ENCODE measurements at places on chromosomes 2 and 18.

GRCh38 chr2:230410861-230411569, 5.0 kb upstream of the SP100 start:
- no peak for DNase-seq

- no peak for DNase-seq
Observed at GRCh38 chr2:57549642-57550102, 496.9 kb upstream of the VRK2 start.

GRCh38 chr18:24319757-24320156, 77.9 kb downstream of the OSBPL1A start:
- DNase-seq: no peak

- DNase-seq: peak; percentile 24
Observed at GRCh38 chr18:657311-658000, at the start of gene TYMS. TYMS (plus strand) TSS chr18:657653; CDS start chr18:657743, 90 bp downstream.

- DNase-seq: no peak
Observed at GRCh38 chr18:31634331-31634713, 42.6 kb downstream of the TTR start.

DNA sequence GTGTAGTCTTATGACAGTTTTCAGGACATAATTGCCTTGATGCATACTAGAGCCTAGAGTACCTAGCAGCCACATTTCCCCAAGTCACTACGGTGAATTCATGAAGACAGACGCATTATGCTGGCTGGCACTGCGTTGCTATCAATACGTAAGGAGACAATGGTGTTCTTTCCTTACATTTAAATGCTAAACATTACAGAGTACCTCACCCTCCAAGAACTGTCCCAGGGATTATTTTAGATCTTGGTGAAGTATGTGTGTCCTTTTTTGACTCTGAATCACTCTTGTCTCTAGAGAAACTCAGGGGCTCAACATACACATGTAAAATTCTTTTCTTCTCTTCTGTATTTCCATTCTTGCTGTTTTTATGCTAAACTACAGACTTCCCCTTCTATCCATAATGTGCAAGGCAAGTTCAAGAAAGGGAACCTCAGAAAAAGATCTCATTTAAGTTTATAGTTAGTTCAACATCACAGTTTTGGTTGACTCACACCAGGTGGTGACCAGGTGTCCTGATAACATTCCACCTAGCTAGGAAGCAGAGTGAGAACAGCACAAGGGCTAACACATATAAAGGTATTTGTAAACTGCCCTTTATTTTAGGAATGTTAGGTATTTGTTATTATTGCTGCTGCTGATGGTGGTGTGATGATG, 212.4 kb upstream of the HNRNPA3 start:
- DNase-seq: no peak

DNA sequence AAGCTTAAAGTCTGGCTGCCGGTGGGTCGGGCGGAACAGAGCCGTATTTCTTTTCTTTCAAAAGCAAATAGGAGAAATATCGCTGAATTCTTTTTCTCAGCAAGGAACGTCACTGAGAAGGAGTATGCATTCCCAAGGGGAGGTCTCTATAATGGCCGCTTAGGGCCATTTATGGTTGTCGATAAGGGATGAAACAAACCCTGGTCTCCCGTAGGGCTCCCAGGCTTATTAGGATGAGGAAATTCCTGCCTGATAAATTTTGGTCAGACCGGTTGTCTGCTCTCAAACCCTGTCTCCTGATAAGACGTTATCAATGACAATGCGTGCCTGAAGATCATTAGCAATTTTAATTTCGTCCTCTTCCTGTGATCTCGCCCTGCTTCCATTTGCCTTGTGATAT, 227.7 kb upstream of the ZEB2 start:
- no peak for DNase-seq

DNA sequence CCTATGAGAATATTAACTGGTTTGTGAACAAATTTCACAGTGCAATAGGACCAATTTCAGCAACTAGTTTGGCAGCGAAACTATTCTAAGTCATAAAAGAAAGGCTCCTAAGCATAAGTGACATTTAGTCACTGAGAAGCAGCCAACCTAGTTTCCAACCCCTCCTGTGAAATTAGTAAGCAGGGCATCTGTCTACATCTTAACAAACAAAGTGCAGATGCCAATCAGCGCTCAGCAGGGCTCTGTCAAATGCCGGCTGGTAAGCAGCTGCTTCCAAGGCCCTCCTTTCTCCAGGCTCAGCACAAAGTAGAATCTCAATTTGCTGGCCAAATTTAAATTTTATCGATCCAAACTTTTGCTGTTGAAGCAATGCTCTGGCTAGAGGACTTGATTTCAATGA, 124.7 kb downstream of the ICOS start:
- DNase-seq: no peak

GRCh38 chr2:159497256-159497655, 119.1 kb downstream of the BAZ2B start:
- no peak for DNase-seq

- DNase-seq: no peak
Observed at GRCh38 chr18:10442551-10442971, 11.9 kb upstream of the APCDD1 start.

DNA sequence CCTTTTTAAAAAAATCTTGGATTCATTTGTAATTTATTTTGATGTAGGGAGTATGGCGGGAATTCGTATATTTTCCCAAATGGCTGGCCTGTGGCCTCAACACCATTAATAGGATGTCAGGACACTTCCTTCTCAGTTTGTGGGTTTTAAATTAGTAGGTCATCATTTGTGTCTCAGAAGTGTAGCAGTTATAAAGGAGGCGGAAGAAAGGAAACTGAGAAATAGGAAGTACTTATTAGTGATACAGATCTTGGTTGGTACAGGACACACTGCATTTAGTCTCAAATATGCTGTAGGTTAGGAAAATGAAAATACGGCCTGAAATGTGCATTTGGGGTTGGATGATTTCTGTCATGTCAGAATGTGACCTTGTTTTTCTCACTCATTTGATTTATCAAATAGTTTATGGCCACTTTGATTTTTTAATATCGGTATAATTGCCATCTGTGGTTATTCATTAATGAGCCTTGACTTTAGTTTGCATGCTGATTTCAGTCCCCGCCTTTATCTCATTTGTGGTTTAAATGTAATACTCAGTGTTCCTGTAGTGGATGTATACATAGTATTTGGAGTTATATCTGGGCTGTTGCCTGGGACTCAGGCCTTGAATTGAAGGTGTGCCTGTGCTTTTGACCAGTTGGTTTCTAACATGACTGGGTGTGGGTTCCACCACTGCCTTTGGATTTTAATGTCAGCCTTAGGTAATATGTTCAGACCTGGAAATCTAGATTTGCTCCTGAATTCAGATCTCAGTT, 31.4 kb downstream of the ZCCHC2 start:
- DNase-seq: no peak

DNA sequence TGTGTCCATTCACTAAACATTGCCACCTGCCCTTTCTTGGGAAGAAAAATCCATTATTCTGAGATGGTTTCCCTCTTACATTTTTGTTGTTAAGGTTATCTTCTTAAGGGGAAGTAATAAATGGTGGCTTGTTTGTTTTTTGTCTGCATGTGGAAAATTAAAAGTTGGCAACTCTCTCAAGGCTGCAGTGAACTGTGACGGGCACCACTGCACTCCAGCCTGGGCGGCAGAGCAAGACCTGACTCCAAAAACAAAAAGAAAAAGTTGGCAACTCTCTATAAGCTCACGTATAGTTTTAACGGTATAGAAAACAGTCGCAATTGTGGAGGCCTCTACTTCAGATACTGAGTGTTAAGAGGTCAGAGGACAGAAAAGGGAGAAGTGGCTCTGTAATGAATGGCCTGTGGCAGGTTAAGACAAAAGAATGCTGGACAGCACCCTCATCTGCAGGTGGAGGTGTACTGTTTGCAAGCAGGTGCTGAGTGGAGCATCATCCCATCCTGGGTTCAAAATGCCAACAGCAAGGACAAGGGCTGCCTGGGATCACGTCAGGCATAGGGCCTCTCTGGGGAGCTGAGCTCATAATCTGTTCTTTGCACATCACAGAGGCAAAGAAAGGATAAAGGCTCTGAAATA, 16.7 kb downstream of the L3MBTL4 start:
- DNase-seq: no peak

- no peak for DNase-seq
Observed at GRCh38 chr2:166673986-166674385, 179.9 kb upstream of the SCN7A start.

DNA sequence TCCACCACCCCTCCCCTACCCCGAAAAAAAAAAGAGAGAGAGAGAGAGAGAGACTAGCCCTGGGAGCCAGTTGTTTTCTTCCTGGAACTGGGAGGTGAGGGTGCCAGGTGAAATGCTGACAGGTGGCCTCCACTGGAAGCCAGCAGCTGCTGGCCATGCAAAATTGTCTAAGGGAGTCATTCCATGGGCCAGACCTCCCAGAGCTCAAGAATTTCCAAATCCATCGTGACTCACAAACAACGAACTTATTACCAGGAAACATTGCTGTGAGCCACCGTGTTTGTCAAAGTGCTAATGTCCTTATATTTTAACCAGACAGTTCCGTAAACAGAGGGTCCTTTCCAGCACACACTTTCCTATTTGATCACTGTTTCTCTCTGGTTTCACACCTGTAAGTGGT, 68.5 kb upstream of the PID1 start:
- DNase-seq: no peak

- no peak for DNase-seq
Observed at GRCh38 chr2:121955426-121955825, 200.0 kb downstream of the TSN start.

- peak; percentile 5 for DNase-seq
Observed at GRCh38 chr2:226649871-226650660, 149.6 kb downstream of the IRS1 start.

- no peak for DNase-seq
Observed at GRCh38 chr2:142722086-142722485, 155.4 kb upstream of the KYNU start.

DNA sequence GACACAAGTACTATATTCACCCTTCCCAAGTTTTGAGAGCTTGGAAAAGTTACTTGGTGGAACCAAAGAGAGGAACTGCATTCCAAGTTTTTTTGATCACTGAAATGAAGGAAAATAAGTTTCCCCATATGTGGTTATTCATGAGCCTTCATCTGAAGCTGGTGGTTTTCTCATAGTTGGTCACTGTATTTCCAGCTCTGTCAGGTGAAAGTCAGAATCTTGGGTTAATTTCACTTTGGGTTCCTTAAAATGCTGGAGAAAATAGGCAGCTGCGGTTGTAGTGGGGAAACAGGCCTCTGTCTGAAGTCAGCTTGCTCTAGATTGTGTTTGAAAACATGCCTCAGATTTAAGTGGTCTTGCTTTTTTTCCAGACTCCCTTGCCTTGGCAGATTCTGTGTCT, 200.5 kb downstream of the HRH4 start:
- no peak for DNase-seq

GRCh38 chr18:11955239-11956029, 25.9 kb upstream of the IMPA2 start:
- DNase-seq: peak; percentile 26

GRCh38 chr2:144233317-144233716, 286.6 kb downstream of the ZEB2 start:
- DNase-seq: no peak

- DNase-seq: no peak
Observed at GRCh38 chr2:233312874-233313273, 5.3 kb downstream of the SAG start.

- DNase-seq: no peak
Observed at GRCh38 chr2:188813857-188814256, 160.3 kb upstream of the COL3A1 start.

DNA sequence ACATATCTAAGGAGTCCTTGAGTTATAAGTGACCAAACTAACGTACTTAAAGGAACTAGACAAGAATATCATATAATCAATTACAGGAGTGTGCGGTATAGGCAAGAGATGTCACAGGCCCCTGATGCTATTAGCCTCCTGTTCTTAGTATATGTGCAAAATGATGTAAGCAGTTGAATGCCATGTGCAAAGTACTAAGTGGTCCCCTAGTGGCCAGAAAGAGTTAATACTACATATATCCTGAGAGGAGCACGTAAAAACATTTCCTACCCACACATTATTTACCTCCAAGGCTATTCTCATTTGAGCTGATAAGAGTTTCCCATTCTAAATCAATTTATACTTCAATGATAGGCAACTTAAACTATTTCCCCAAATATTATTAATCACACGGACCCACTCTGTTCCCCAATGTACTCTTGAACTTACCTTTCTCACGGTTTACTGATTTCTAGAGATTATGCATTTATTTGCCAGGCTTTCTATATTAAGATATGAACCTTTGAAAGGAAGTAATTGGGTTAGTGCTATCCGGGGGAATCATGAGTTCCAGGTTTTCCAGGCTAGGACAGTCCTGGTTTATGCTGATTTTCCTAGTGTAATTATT, 158.0 kb upstream of the KLHL14 start:
- DNase-seq: no peak

All from G401 (cell line).